Inflammatory macrophage (primary cell): ENCODE measurements at places on chromosomes 3 and 15.

- no peak for DNase-seq
These were observed 330.7 kb upstream of the TRIM42 start for GRCh38 chr3:140347151-140347550.

DNA sequence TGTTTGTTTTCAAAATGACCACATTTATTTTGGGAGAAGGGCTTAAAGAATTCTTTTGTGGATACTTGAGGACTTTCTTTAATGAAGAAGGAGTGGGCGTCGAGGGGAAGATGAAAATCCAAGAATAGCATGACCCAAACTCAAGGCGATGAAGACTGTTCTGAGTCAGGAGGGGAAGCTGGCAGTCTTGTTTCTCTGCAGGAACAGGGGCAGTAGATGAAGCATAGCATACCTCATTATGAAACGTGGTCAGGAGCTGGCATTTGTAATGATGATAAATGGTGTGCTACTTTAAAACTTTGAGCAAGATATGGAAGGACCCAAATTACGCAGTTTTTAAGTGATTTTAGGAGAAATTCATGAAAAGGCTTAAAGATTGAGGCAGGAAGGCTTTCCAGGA is 549.0 kb downstream of the IGSF11 start:
- no peak for DNase-seq

DNA sequence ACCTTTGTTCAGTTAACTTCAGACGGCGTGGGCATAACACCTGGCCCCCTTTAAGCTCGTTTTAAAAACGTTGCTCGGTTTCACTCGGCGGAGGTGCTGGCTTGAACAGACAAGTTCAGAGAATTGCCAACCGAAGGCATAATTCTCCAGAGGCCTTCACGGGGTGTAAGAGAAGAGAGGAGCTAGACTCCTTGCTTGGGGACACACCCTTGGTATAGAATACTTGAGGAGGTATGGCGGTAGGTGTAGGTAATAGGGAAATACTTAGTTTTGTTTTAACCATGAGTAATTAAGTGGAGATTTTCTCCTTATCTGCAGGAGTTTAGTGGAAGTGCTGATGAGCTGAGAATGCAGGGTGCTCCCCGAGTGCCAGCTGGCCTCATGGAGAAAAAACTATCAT is 921 bp downstream of the FBXL2 start:
- DNase-seq = no peak

DNA sequence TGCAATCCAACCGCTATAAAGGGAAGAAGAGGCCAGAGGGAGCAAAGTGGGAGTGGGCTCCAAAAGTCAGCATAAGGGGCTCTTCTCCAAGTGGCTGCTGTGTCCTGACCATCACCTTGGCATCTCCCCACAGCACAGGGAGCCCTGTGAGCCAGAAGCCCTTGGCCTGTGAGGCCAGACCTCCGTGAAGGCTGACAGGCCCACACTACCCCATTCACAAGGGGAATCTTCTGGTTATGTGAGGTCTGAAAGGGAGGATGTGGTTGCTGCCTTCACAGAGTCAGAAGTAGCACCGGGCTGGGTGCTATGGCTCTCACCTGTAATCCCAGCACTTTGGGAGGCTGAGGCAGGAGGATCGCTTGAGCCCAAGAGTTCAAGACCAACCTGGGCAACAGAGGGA is 2.6 kb upstream of the ULK3 start:
- DNase-seq = no peak

- no peak for DNase-seq
These were observed 240.1 kb upstream of the ZNF385D start for GRCh38 chr3:21991061-21991460.

- no peak for DNase-seq
These were observed 45.3 kb upstream of the INO80 start for GRCh38 chr15:41161336-41161735.

- no peak for DNase-seq
These were observed 1204.6 kb downstream of the OTOL1 start for GRCh38 chr3:162701211-162701610.

DNA sequence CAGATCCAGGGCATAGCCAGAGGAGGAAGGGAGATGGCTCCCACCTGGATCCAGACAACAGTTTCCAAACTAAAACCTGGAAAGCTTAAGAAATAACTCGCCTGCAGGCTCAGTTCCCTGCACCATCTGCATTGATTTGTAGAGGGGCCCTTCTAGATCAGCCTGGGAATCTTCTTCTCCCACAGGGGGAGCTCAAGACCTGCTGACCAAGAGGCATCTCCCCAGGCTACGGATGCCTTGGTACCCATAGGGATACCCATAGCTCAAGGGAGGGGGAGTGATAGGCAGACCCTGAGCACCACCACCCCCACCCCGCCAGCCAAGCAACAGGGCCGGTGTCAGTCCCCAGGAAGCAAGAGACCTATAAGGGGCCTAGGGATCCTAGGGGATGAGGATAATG is 28.0 kb upstream of the DCLK3 start:
- no peak for DNase-seq

GRCh38 chr15:59596640-59597039 is 14.9 kb upstream of the GCNT3 start:
- DNase-seq = no peak
